ENCODE measurements at places on chromosomes 16 and 17.

DNA sequence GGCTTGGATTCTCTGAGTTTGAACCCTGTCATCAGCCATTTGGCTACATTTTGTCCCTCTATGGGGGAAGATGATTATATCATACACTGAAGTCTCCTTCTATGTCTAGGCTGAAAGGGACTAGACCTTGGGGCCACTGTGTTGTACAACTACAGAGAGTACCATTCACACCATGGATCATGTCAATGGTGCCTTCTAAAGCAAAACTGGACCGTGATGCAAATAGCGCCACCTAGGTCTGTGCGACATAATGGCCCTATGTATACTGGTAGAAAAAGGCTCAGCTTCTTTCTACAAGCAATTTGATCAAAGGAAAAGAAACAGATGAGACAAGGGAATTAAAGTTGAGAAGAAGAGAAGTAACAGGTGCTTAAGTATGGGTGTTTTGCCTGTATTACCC, 100.7 kb downstream of the LYRM1 start:
- DNase-seq, result no peak

DNA sequence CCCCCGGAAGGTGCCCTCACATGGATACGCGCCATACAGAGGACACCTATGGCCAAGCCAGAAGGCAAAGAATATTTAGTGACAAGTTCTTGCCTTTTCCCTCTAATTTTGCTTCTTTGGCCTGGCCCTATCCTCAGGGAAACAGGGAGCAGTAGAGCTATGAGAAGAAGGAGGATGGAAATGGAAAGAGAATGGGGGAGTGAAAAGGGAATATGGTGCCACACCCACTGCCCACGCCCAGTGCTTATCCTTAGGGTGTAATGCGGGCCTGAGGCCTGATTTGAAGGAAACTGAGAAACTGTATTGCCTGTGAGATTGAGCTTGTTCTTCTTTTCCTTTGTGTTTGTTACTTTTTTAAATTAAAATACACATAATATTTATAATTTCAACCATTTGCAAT, 255.1 kb downstream of the HS3ST3A1 start:
- DNase-seq, result no peak

DNA sequence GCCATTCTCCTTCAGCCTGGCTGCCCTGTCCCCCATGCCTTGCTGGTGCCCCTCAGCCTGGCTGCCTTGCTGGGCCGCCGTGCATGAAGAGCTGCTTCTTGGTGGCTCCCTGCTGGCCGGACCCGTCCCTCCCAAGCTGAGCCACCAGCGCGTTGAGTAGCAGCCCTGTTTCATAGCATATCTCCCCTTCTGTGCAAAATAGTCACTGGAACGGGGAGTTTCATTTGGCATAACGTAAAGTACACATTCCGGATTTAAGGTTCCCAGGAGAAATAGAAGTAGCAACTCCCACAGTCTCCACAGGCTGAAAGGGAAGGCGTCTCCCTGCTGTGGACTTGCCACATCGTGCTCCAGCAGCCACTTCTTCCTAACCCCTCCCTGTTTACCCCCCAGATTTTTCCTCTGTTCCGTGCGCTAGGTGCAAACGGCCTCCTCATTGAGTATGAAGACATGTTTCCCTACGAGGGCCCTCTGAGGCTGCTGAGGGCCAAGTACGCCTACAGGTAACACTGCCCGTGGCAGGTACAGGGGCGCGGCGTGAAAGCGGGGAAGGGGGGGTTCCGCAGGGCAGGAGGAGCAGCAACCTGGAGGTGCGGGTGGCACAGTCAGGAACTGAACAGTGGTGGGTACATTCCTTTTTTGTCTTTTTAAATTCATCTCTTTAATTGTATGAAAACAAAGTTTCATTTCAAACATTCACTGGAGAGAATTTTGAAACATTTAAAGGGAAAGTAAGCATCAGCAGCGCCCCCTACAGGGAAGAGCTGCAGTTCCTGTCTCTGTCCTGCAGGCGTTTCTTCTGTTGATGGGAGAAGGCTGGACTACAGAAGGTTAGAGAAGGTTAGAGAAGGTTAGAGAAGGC, 5.8 kb upstream of the OGFOD3 start:
- DNase-seq, result no peak

DNA sequence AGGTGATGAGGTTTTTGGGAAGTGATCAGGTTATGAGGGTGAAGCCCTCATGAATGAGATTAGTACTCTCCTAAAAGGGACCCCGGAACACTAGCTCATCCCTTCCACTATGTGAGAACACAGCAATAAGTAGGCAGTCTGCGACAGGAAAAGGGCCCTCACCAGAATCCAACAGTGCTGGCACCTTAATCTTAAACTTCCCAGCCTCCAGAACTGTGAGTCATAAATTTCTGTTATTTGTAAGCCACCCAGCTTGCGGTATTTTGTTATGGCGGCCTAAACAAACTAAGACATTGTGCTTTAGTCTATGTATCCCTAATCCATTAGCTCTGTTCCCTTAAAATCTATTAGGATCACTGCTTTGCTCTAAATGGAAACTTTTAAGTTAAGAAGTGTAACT, 8.5 kb downstream of the SLFN12 start:
- DNase-seq, result no peak

DNA sequence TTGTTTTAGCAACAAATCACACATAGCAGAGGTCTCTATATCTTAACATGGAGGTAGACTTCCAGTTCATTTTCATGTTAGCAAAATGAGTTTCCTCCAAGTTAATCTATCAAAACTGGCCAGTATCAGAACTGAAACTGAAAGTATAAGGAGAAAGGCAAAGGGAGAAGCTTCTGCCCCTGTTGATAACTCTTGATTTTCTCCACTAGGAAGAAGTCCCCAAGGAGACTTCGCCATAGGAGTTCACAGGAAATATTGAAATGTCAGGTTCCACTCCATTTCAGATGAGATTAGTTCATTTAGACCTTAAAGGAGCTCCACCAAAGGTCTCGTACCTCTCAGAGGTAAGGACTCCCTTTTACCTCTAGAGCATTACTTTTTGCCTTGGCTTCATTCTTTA, 1.2 kb upstream of the OGFOD3 start:
- no peak for DNase-seq

DNA sequence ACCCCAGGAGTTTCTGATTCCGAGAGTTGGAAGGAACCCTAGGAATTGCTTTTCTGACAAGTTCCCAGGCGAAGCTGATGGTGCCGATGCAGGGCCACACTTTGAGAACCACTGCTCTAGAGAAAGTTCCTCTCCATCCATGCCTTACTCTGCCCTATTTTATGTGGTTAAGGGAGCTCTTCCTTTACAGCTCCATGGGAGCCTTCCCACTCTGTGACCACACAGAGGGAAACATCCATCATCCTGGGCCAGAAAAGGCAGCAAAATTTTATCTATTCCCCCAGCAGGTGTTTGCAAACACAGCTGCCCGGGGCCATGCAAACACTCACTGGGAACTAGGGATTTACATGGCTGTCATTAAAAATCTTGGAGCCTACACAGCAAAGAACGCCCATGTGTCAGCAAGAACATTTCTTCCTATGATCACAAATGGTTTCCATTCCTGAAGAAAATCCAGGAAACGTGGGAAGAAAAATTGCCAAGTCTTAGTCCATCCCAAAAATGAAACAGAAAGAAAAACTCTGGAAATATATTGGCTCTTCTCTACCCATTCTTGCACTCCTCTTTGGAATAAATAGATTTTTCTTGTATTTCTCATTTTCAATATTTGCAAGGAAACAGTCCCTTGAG, 252.7 kb downstream of the PMP22 start:
- no peak for DNase-seq

DNA sequence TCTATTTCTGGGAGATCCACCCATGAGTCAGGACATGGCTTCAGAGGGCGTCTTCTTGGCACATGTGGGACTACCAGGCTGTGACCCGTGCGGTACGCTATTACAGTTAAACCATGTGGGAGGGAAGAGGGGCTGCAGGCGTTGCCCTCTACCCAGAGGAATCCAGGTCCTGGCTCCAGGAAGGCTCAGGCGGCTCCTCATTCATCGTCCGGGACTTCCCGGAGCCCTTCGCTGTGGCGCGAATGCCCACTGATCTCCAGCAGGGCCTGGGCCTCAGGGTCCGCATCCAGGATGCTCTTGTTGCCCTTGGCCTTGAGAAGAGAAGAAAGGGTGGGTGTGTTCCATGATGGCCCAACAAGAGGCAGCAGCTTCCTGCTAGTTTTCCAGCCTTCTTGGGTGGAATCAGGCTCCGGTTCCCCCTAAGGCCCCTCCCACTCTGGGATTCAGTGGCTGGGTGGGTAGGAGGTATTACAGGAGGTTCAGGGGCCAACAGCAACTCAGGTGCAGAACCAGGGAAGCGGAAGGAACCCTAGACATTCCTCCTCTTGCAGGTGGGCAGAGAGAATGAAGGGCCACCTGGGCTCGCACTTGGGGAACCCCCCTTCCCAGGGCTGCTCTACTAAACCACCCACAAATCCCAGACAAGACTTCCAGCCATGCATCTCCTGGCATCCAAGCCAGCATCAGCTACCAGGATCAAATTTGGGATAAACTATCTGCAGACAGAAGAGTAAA, 24.6 kb downstream of the MEAK7 start:
- no peak for DNase-seq
